HTR-8/SVneo (cell line): ENCODE measurements at places on chromosomes 3 and 15.

DNA sequence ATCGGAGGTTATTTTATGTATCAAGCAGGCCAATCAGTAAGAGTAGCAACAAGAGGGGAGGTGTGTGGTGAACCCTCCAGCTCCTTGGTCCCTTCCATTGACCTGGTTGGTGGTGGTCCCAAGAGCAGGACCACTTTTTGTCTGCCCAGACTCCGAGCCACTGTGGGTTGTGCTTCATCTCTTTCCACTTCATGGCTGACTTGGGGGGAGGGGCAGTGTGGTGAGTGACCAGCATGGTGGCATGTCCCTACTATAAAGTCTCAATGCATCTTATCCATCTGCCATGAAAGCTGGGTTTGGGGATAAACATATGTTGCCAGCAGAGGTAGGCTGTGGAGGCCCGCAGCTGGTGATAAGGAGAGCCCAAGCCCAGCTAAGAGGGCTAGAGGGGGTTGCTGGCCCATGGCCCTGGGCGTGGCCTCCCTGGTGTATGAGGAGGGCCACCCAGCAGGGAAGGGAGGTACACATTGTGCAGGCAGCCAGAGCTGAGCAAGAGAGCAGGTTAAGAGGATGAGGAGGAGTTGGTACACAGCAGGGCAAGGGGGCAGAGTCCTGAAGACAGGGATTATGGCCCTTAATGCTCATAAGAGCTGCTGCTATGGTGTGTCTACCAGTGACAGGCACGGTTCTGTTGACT lies 7.0 kb downstream of the AEN start:
- no peak for DNase-seq

- peak; percentile 41 for DNase-seq
Observed at GRCh38 chr3:170222647-170223541, 670 bp downstream of the PRKCI start.

DNA sequence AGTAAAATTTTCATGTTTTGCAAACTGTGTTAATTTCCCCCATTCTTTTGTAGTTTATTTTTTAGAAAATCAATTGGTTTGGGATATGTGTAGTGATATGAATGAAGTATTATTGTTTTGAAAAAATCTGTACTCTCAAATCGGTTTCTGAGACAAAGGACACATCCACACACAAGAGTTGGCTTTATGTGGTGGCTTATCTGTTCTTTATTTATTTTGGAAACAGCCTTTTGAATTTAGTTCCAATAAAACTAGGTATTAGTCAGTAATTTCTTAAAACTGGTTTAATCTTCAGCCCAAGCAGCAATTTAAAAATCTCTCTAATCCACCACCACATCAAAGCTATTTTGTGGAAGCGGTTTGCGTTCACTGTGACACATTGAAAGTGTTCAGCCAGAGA lies 741.5 kb upstream of the GRM7 start:
- no peak for DNase-seq

- no peak for DNase-seq
Observed at GRCh38 chr3:140347151-140347550, 330.7 kb upstream of the TRIM42 start.

- peak; percentile 32 for DNase-seq
Observed at GRCh38 chr15:59691194-59691805, 2.2 kb upstream of the BNIP2 start.

DNA sequence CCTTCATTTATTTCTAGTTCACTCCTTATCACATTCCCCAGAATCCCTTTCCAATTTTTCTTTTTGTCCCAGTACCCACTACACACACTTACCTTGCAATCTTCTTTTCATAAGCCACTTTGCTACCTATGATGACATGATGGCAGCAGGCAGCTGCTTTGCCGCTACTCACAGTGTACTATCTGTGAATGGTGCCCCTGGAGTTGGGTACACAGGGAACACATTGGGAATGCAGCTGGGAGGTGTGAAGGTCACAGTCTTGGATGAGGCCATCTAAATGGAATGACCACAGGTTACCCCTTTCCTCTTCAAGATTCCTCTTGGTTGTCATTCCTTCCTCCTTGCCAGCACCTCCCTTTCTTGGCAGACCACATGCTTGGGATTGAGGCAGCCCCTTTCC lies 20.8 kb upstream of the TNIK start:
- DNase-seq: no peak

- no peak for DNase-seq
Observed at GRCh38 chr3:45387636-45388348, 584 bp upstream of the LARS2 start.

GRCh38 chr3:167936019-167936418 lies 159.7 kb downstream of the GOLIM4 start:
- no peak for DNase-seq

DNA sequence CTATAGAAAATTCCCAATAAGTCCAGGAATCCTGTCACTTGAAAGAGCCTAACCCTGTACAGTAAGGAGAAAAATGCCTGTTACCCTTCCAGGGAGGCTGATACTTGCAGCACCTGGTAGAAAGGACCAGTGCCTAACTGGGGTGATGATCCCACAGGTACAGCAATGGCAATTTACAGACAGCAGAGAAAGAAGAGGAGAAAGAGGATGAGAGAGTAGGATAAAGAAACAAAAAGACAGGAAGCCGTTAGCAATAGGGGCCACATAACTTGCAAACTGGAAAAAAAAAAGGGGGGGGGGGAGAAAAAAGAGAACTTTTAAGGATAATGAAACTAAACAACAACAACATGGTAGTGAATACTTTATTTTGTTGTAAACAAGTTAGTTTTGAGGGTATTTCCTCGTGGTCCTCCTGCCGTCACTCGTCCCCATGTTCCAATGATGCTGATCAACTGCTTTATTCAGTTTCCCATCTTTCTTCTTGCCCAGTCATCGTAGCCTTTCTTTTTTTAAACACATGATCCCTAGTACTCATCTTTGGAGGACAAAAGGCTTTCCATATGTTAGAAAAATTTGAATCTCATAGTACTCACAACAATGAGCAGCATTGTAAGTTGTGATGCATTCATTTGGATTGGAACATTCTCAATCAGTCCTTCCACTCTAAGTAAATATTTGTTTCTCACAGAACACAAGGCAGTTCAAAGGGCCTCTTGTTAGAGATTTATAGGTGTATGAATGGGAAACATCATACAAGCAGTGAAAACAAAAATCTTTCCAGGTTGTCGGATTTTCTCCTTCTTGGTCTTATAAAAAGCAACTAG lies 8.6 kb downstream of the TM4SF1 start:
- DNase-seq: no peak

GRCh38 chr3:11288786-11289637 lies 16.8 kb downstream of the ATG7 start:
- peak; percentile 61 for DNase-seq

GRCh38 chr3:14453876-14454638 lies 51.7 kb downstream of the SLC6A6 start:
- no peak for DNase-seq

GRCh38 chr3:191915712-191916111 lies 454.7 kb downstream of the PYDC2 start:
- no peak for DNase-seq

GRCh38 chr3:67495751-67496150 lies 158.7 kb downstream of the SUCLG2 start:
- DNase-seq: no peak

GRCh38 chr3:42670670-42671069 lies 14.7 kb upstream of the KLHL40 start:
- no peak for DNase-seq

GRCh38 chr15:51848811-51849210 lies 19.4 kb downstream of the TMOD3 start:
- no peak for DNase-seq

DNA sequence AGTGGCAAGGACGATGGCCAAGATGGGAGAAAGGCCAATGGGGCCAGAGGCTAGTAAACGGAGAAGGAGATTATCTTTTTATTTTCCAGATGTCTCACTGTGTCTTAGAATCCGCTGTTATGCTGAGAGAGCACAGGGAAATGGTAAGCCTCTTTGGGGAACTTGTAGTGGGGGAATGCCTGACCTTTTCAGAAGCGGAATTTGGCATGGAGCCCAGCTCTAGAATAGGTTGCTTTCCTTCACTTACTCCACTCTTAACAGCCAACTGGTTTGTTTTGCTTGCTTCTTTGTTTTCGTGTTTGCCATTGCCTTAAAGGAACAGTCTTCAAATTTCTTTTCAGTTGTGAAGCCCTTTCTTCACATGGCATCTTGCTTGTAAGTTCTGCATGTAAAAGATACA lies 316.2 kb upstream of the THRB start:
- DNase-seq: no peak

- peak; percentile 57 for DNase-seq
Observed at GRCh38 chr3:71652781-71653413, 69.4 kb upstream of the FOXP1 start.
